ENCODE measurements at places on chromosomes 12 and 14. TPM values are rescaled to one million over a fixed set of nuclear protein-coding genes. Genes with fewer than 3 reads are reported as not detected.
A peak's percentile ranks its signal among the peaks of the same experiment; 100 is the strongest.

Gene TTC9
- 2.4 TPM for total RNA-seq

Gene NELL2
- total RNA-seq: 0.95 TPM

- DNase-seq: no peak
These were observed 75.1 kb upstream of the ST8SIA1 start for GRCh38 chr12:22409377-22410164.

DNA sequence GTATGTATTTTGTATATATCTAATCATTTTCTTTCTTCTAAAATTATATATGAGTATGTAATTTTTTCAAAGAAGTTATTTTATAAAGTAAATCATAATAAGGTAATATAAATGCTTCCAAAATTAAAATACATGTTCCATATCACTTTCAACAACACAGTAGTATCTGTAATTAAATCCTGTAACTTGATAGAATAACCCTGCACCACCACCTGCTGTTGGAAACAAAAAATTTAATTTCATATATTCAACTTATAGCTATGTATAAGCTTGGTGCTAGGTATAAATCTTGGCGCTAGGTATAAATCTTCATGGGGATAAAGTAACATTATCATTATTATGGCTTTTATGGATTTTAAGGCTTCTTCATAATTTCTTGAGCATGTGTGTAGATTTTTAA lies 149.7 kb upstream of the DCN start:
- DNase-seq: no peak

- no peak for DNase-seq
These were observed 1127.9 kb downstream of the VRK1 start for GRCh38 chr14:97924922-97925613.

Gene PHLDA1
- 7.8 TPM for total RNA-seq

Gene C1S
- 126 TPM for total RNA-seq

DNA sequence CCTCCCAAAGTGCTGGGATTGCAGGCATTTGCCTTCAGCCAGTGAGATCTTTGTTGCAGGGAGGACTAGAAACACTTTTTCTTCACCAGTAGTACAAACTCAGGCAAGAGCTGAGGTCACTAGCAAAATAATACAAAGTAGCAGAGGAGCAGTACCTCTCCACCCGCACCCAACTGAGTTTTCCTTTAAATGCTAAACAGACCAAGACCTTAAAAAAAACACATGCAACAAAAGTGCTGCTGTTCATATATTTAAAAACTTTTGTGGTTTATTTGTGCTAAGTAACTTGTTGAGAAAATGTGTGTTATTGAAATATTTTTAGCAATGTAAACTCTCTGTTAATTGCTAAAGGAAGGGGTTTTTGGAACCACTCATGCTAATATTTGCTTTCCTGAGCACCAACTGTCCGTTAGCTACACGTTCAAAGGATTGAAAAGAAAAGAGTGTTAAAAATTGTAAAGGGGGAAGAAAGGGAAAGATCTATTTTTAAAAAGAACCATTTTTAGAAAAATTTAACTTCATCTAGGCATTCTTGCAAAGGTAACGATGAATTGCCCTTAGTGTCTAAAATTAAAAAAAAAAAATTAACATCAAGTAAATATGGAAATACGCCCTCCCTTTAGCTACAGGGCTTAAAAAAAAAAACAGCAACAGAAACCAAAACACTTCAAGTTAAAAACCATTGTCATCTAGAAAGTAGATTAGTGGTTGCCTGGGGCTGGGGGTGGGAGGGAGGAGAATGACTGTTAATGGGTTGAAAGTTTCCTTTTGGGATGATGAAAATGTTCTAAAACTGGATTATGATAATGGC lies 114.0 kb upstream of the KRAS start:
- no peak for DNase-seq

Gene AACS
- 12.8 TPM for total RNA-seq

GRCh38 chr12:26292596-26292995 lies 97.2 kb downstream of the SSPN start:
- no peak for DNase-seq

Gene DPY19L2
- total RNA-seq: 48.5 TPM

GRCh38 chr12:48424644-48425043 lies 47.7 kb upstream of the ANP32D start:
- DNase-seq: no peak

- DNase-seq: no peak
These were observed 94.3 kb downstream of the SLC25A21 start for GRCh38 chr14:37078131-37078530.

Gene A2ML1
- total RNA-seq: not detected

Gene GPR65
- total RNA-seq: 0.25 TPM

GRCh38 chr14:74240794-74241651 lies 1.8 kb downstream of the VSX2 start:
- DNase-seq: no peak

Gene CABP1
- total RNA-seq: 3.5 TPM

DNA sequence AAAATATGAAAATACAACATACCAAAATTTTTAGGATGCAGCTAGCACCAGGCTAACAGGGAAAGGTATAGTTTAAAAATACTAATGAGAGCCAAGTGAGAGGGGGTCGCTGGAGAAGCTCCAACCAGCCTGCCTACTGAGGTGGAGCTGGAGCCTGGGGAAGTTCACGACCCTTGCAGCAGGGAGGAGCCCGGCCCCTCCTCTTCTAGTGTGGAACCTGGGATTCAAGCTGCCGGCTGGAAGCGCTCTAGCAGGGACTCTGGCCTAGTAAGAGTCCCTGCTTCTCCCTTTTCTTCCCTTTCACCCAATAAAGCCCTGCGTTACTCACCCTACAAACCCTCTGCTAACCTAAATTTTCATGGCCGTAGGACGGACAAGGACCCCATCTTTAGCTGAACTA lies 5.0 kb upstream of the KCNK13 start:
- no peak for DNase-seq

Gene SLC35F4
- not detected for total RNA-seq

DNA sequence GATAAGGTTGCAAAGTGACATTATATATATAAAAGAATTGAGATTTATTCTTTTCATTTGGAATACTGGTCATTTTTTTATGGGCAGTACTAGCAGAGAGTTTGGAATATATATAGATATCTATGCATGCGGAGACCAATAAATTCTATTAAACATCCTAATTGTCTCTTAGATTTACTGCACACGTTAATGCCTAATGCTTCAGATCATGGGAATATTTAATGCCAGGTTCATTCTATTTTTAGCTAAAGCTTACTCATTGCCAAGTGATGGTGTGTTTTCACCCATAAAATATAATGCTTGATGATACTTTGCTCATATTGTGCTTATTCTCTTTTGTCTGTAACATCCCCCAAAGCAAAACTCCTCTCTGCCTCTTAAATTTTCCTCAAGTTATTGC lies 264.4 kb downstream of the TMEM117 start:
- no peak for DNase-seq

GRCh38 chr14:24395609-24396582 lies 2.9 kb upstream of the NYNRIN start:
- no peak for DNase-seq

DNA sequence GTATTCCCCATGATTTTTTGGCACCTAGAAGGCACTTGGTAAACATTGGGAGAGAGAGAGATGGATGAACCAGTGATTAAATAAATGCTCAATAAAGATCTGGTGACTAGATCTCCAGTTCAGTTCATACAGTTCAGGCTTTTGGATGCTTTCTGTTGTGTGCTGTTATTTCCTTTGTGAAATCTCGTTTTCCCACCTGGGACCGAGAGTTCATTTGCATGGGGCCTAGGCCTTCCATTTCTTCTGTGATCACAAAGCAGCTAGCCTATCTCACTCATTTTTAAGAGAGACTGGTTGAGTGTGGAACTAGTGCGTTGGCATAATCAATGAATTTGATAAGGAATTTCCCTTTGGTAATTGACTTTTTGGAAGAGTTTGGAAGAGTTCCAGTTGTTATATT lies 104.0 kb downstream of the VRK1 start:
- no peak for DNase-seq

GRCh38 chr12:51814311-51815088 lies 34.0 kb downstream of the FIGNL2 start:
- peak; percentile 73 for DNase-seq

Gene ART4
- 3.4 TPM for total RNA-seq

GRCh38 chr12:93587611-93588010 lies 15.1 kb downstream of the SOCS2 start:
- DNase-seq: no peak

Gene SLC25A21
- total RNA-seq: 0.38 TPM

Gene BTBD6
- total RNA-seq: 33.2 TPM

- DNase-seq: no peak
These were observed 138.4 kb upstream of the PELI2 start for GRCh38 chr14:55979781-55980180.

Gene ACADS
- total RNA-seq: 91.3 TPM

- no peak for DNase-seq
These were observed 24.7 kb downstream of the CLEC2D start for GRCh38 chr12:9694241-9694640.

Gene MIP
- total RNA-seq: not detected

- DNase-seq: no peak
These were observed 105.1 kb downstream of the SINHCAF start for GRCh38 chr12:31220633-31221550.

DNA sequence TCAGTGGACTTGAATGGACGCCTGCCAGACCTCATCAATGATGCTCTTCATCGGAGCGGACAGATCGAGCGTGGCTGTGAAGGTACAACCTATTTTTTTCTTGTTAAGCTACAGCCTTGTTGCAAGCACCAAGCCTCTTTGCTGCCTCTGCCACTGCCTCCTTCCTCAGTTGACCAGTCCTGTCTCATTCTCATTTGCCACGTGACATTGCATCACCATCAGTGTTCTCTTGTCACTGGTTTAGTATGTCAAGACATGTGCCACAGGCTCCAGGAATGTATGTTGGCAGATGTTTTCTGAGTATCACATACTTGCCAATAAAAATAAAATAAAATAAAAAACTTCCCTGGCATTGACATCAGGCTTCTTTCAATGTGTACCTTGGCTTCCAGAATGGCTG lies 798.1 kb downstream of the NRXN3 start:
- DNase-seq: no peak

Gene NKX2-1
- not detected for total RNA-seq

GRCh38 chr12:122420471-122421162 lies 1.9 kb downstream of the CLIP1 start:
- no peak for DNase-seq

DNA sequence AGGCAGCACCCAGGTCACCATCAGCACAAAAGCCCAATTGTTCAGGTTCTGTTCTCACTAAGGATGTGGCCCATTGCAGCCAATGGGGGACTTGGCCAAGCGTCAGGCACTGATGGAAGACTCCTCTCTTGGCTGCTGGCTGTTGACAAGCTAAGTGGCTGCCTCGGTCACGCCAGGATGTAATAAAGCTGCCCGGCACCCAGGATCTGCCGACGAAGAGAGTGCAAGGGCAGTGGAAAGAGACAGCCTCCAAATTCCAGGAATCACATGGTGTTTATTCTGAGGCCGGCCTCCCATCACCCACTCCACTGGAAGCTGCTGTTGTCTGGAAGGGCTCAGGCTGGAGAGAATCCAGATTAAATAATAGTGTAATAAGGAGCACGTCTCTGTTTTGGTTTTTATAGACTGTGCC lies 451.8 kb upstream of the TBX3 start:
- DNase-seq: peak; percentile 74

- peak; percentile 30 for DNase-seq
These were observed 103.6 kb downstream of the SSPN start for GRCh38 chr12:26298785-26299621.

- DNase-seq: no peak
These were observed 2.2 kb upstream of the CMKLR1 start for GRCh38 chr12:108341356-108341755.

GRCh38 chr12:27604431-27604830 lies 80.4 kb downstream of the PPFIBP1 start:
- no peak for DNase-seq

DNA sequence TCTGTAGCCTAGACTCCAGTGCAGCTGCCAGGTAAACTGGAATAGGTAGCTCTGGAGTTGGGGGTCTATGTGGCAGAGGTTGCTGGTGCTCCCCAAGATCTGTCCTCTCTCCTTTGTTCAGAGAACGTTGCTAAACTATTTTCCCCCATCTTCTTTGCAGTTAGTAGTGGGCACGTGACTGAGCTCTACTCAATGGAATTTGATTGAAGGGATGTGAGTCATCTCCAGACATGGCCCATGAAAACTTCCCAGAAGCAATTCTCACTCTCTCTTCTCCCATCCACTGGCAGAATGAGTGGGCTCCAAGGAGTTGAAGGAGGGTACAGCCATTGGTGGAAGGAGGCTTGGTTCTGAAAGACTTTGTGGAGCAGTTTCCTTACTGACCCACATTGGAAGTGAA lies 44.0 kb downstream of the PAH start:
- no peak for DNase-seq

Gene RNASE7
- not detected for total RNA-seq
